ENCODE measurements at places on chromosomes 3 and 15.

DNA sequence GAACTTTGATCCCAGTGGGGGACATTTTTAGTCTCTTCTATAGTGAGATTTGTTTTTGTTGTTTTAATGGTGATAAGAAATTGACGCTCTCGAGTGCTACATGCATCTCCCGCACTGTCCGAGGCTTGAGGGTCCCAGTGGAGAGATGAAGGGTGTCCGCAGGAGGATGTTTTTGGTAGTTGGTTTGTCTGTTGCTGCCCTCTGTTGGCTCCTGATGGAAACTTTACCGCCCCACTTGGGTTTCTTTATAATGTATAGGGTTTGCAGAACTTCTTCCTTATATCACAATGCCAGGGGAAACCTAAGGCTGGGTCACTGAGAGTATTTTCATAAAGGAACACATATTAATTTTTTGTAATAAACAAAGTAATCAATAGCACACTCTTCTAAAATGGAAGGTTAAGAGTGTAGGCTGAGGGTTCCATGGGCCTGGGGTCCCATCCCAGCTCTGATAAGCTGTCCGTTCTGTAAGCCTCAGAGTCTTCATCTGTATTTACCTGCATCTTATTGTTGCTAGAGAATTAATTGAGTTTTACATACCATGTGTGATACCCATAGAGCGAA, 185.3 kb upstream of the FEZF2 start:
- DNase-seq: no peak

GRCh38 chr15:88454236-88454635, 13.0 kb downstream of the MRPL46 start:
- no peak for DNase-seq

DNA sequence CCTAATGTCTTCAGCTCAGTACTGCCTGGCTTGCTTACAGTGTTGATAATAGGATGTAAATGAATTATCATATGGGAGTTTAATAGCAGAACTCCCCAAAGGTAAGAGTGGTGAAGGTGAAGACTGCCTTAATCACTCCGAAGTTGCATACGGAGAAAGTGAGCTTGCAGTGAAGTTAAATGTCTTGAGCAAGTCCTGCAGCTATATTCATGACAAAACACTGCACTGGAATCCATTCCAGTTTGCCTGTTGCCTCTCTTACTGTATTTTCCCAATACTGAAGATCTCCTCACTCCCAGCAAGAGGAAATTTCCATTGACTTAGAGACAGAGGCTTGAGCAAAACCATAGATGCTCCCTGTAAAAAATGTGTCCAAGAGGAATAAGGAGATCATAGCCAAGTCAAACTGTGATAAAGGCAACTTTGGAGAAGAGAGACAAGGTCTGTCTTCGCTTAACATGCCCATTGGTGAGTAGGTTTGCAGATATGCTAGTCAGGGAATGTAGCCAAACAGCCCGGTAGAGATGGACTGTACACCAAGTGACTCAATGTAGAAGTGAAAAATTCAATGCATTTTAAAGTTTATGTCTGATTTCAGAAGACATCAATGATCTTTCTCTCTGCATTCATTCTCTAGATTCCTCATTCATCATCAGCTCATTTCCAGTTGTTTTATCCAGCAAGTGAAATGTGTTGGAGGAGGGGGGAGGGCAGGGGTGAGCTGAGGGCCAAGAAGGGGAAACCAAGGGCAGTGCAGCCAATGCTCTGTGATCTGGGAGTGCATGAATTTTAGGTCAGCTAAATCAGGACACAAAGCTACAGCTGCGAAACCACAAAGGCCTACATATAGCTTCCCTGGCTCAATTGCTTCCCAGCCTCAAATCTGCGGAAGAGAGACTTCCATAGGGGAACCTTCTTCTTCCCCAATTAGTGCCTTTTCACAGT, 667.1 kb upstream of the NR2F2 start:
- DNase-seq: peak; percentile 37

DNA sequence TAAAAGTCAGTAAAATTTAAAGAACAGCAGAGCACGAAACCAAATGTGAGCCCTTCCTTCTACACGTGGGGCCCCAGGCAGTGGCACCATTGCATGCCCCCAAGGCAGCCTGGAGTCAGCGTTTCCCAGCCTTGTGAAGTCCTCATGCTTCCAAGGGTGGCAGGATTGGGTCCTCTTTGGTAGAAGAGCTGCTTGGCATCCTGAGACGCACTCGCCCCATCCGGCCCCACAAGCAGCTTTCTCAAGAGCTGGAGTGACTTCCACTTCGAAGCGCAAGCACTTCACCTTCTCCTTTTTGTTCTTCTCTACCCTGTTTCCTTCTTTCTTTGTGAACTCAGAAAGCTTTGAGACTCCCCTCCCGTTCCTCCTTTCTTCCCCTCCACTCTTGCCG, 34.7 kb downstream of the ZNF710 start:
- DNase-seq: no peak

DNA sequence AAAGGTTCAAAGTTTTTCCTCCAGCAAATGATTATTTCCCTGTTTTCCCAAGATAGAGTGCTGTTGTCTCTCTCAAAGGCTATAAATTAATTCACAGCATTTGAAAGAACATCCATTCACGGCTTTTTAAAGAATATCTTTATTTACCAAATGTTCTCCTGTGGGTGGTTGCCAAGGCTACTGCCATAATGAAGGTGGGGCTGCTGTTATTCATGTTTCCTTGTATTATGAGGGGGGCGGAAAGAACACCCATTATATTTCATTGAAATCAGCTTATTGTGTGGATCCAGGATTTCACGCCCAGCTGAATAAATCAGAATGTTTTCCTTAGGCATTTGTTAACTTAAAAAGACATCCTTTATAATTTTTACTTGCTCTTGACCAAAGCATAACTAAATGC, 10.1 kb downstream of the SRP14 start:
- no peak for DNase-seq

DNA sequence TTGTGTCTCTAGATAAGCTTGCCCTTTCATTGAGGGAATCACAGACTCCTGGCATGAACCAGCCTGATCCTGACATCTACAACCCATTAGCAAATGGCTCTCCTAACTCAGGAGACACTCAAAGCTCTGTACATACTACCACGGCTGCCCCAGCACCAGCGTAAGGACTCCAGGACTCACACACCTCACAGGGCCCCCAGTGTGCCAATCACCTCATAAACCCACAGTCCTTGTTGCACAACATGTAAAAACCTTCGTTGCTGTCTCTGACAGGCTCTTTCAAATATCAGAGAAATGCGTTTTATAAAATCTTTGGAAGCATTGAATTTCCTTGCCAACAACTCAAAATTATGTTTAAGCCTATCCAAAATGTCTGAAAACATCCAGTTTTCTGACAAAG, 7.3 kb downstream of the FYCO1 start:
- peak; percentile 76 for DNase-seq

GRCh38 chr15:83582381-83582780, 71.5 kb upstream of the ADAMTSL3 start:
- peak; percentile 60 for DNase-seq

DNA sequence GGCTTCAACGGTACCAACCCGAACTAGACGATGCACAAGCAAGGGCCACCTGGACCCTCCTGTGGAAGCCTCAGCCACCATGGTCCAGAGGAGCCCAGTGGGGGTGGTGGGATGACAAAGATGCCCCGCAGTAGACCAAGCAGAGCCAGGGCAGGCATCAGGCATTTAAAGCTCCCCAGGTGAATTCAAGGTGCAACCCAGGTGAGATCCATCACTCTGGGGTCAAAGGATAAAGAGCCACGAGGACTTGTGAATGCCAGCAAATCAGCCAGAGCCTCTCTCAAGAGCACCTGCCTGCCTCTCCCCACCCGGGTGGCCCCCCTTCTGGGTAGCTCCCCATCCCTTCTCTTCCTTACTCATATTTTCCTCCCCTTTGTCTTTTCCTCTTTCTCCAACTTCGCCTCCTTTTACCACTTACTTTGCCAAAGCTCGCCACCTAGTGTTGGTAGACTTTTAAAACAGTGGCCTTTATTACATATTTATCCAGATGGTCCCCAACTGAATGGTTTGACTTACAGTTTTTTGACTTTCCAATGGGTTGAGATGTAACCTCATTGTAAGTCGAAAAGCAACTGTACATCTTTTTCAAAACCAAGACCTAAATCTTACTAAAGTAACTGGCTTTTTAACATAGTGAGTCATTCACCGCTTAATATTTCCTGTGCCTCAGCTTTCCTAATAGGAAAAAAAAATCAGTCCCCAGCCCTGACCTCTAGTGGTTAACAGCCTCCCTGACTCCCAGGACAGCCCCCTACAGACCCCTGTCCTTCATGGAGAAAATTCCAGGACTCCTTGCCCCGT, 18.8 kb downstream of the PLA2G4F start:
- peak; percentile 48 for DNase-seq

GRCh38 chr3:125961289-125961589, 7.7 kb upstream of the ROPN1B start:
- DNase-seq: no peak

GRCh38 chr3:53242642-53243041, 13.2 kb downstream of the TKT start:
- DNase-seq: no peak

DNA sequence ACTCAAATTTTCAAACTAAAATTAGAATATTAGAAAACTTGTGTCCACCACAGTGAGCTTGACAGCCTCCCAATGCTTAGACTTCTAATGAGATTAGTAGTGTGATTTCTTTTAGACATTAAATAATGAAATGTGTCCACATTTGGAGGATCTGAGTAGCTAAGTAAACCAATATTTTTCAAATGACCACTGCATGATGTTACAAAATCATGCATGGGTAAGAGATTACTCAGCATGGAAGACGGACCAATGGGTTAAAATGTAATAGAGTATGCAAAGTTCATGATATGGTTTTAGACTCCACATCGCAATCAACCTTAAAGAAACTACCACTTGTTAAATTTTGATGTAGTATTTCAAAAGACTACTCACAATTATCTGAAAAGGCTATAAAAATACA, 130.6 kb downstream of the IMPG2 start:
- DNase-seq: peak; percentile 62

DNA sequence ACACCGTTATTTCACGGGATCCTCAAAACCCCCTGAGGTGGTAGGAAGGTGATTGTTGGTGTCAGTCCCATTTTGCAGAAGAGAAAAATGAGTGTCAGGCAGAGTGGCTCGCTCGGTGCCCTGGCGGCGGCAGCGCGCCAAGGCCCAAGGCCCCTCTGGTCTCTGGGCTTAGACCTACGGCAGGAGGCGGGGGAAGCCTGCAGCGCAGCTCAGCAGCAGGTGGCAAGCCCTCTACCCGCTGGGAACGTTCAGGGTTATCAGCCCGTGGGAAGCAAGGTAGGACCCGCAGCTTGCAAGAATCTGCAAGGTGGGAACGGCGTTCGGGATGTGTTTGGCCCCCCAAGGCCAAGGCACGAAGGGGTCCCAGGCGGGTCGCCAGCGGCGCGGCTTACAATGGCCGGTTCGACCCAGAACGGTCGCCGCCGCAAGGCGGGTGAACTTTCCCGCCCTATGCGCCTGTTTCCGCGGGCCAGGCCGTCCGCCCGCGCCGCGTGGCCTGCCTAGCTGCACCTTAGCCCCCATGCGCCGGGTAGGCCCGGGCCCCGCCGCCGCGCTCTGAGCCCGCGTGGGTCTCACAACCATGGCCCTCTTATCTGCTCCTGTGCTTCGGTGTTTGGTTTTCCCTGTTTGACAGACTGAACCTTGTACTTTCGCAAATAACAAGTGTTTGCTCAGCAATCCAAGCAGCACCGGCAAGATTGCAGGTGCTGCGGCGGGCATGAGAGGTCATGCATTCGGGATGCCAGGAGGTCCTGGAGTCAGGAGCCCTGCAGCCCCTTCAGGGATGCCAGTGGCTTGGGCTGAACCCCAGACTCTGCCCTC, 39.7 kb downstream of the CCNL1 start:
- DNase-seq: no peak

GRCh38 chr3:71846185-71846584, 61.2 kb upstream of the PROK2 start:
- DNase-seq: peak; percentile 60

DNA sequence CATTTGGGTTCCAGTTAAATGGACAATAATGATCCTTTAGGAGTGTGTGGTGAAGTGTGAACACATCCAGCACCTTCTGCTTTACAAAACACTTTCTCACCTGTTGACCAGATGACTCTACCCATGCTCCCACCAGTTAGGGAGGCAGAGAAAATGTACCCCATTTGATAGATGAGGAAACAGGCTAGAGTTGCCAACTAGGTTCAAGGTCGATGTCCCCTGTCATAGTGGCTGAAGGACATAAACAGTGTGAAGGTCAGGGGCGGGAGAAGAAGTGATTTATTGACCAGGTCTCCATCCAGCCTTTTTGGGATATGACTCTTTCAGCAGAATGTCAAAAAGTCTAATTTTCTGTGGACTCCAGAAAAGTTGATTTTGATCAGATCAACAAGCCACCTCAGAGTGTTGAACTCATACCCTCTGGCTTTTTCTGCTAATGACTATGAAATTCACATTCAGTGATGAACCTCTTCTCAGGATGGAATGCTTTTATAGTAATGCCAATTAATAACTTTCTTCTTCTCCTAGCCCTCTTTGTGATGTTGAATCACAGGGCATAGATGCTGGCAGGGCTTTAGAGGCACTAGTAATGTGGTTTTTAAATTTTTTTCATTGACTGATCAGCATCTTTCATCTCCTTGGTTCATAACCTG, 57.5 kb downstream of the CPN2 start:
- no peak for DNase-seq

GRCh38 chr3:13700889-13701288, 152.0 kb downstream of the FBLN2 start:
- DNase-seq: no peak

DNA sequence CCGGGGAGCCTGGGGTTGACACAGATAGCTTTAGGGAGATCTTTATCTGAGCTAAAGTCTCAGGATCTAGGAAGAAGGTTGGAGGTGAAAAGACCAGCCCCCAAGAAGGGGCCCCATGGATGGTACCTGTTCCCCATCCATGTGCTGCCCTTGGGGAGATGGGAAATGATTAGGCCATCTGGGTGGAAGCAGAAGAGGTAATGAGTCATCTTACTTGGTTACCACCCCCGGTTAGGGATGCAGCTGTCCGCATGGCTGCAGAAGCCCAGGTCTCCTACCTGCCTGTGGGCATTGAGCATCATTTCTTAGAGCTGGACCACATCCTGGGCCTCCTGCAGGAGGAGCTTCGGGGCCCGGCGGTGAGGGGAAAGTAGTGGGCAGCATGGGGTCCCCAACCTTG, 3.1 kb upstream of the CPLX3 start:
- DNase-seq: no peak

GRCh38 chr15:84582583-84583157, 18.1 kb upstream of the ZSCAN2 start:
- DNase-seq: no peak
